T-helper 22 cell (primary cell): ENCODE measurements at places on chromosomes 6 and 20.

- no peak for DNase-seq
Measured at GRCh38 chr6:13536796-13537526, 37.4 kb upstream of the SIRT5 start.

DNA sequence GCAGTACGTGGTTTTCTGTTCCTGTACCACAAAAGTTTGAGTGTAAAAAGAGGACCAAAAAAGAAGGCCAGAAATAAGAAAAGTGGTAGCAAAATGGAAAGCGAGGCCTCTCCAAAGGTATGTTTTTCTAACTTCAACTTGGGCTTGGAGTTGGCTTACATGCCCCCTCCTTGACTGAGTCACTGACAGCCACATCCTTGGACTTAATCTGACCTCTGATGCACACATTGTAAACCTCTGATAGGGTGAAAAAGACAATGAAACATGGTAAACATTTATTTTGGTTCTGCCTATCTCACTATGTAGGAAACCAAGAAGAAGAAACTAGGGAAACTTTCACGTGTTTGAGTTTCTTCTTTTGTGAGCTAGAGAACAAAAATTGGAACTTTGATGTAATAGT, 503.2 kb upstream of the ID4 start:
- DNase-seq, result no peak

- DNase-seq, result no peak
Measured at GRCh38 chr6:110329714-110330436, 28.3 kb downstream of the METTL24 start.

DNA sequence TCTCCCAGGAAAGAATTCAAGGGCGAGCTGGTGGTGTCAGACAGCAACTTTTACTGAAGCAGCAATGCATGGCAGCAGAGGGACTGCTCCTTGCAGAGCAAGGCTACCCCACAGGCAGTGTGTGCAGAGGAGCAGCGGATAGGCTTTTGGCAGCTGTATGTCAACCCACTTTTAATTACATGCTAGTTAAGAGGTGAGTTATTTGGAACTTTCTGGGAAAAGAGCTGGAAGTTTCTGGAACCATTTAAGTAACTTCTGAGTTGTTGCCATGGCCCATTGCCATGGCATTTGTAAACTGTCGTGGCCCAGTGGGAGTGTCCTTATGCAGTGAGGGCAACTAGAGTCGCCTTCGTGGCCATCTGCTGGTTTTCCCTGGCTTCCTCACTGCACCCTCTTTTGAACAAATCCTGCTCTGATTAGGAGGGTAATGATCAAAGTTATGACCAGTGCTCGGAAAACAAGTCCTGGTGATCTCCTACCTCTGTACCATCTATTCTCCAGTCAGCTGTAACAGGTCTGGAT, 34.0 kb downstream of the BPIFB4 start:
- DNase-seq, result no peak

- no peak for DNase-seq
Measured at GRCh38 chr6:96939007-96939805, 14.7 kb downstream of the KLHL32 start.

GRCh38 chr6:37039958-37040357, 34.5 kb downstream of the FGD2 start:
- no peak for DNase-seq

DNA sequence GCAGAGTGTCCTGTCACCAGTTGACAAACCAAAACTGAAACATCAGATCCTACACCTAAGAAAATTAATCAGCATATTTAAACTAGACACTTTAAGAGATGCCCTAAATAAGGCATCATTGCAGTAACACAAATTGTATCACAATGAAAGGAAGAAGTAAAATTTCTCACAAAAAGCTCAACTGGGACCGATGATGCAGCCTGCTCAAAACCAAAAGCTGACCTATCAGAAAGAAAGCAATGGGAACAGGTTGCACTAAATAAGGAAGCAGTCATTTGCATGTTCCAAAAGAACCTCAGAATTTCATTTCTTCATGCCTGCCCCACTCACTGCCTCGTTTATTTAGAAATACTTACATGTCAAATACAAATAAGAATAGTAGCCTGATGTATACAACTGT, 12.1 kb downstream of the HIVEP2 start:
- no peak for DNase-seq

GRCh38 chr20:16145919-16146318, 427.3 kb downstream of the KIF16B start:
- DNase-seq, result no peak

- DNase-seq, result no peak
Measured at GRCh38 chr6:166955121-166955864, 1.1 kb downstream of the RNASET2 start.

- no peak for DNase-seq
Measured at GRCh38 chr6:167565884-167566599, 241.2 kb downstream of the TTLL2 start.

DNA sequence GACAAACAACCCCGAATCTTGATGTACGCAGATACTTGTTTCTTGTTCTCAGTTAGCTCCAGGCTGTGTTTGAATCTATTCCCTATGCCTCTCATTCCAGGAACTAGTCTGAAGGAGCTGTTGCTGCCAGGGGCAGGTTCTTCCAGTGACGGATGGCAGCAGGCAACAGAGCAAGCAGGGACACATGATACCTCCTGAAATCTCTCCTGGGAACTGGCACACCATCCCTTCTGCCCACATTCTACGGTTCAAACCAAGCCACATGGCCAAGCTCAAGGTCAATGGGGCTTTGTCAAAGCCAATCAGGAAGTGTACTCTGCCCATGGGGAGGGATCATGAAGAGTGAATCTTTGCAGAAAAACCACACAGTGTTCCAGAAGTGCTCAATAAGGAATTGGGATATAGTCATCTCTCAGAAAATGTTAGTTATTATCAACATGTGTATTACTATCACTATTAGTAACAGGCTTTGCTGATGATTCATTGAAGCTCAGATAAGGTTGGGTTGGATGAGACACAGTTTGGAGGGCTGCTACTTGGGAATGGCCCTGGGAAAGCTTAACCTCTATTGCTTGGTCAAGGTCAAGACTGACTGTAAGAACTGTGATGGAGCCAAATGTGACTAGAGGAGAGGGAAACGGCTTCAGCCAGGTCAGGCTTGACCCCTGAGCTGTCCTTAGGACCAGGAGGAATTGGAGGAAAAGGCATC, 454.9 kb downstream of the PTPRT start:
- no peak for DNase-seq

DNA sequence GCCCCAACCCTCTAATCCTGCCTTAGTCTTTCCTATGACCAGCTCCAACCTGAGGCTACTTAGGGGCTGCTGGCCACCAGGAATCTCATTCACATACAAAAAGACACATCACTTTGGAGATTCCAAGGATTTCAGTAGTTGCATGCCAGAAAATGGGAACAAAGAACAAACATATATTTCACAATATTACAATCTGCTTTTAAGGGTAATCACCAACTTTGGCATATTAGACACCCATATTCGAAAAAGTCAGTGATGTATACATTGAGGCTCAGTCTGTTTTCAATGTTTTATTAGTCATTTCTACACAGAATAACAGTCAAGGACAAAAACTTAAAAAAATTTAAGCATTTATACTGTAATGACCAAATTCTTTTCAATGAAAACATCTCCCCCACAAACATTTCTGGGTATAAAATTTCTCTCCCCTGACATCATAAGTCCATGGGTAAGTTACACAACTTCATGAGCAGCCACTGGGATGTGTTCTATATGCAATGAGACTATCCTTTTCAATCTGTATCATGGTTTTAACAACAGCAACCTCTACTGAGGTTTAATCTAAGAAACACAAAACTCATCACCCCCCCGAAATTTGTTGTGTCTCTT, 103.5 kb downstream of the MAP7 start:
- no peak for DNase-seq

DNA sequence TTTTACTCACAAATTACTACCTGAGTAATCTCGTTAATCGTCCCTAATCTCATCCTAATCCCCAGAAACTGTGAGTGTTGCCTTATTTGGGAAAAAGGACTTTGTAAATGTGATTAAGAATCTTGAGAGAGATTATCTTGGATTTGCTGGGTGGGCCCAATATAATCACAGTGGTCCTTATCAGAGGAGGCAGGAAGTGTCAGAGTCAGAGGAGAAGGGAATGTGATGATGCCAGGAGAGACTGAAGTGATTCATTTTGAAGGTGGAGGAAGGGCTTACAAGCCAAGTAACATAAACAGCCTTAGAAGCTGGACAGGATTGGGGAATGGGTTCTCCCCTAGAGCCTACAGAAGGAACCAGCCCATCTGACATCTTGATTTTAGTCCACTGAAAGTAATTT, 16.7 kb downstream of the RPP21 start:
- no peak for DNase-seq

- DNase-seq, result no peak
Measured at GRCh38 chr6:140355476-140355875, 981.0 kb upstream of the CITED2 start.

- no peak for DNase-seq
Measured at GRCh38 chr6:117397536-117398227, 28.1 kb downstream of the ROS1 start.

GRCh38 chr6:2232445-2232844, 13.0 kb downstream of the GMDS start:
- DNase-seq, result no peak

- no peak for DNase-seq
Measured at GRCh38 chr6:104325341-104326172, 534.2 kb downstream of the HACE1 start.

DNA sequence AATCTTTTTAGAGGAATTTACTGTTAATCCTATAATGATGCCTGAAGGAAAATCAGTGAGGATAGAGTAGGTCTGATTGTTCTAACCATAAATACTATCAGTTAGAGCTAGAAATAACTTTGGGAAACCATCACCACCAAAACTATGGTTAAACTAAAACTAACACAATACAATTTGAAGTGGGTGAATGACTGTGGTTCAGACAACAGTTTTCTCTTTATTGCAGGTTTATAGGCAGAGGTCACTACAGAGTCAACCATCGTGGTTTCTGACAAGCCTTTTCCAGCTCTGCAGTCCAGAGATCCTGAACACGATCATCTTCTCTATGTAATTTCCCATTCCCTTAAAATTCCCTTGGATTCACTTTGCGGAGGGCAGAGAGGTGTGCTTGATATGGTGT, 134.3 kb downstream of the IBTK start:
- no peak for DNase-seq

GRCh38 chr6:110655821-110656220, 159.4 kb downstream of the CDK19 start:
- DNase-seq, result no peak

GRCh38 chr6:51857134-51857533, 230.3 kb downstream of the PKHD1 start:
- DNase-seq, result no peak

GRCh38 chr20:62815066-62815991, 1.5 kb upstream of the COL9A3 start:
- DNase-seq, result no peak

DNA sequence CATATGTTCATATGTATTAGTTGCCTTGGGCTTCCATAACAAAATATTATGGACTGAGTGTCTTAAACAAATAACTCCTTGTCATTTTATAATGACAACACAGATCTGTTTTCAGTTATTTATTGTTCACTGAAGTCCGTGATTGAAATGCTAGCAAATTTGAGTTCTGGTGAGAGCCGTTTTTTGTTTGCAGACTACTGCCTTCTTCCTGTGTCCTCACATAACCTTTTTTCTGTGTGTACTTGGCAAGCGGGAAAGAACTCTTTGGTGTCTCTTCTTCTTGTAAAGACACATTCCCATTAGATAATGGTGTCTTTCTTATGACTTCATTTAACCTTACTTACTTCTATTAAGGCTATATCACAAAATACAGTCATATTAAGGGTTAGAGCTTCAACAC, 482.9 kb upstream of the EYS start:
- no peak for DNase-seq

- DNase-seq, result no peak
Measured at GRCh38 chr6:157069585-157069984, 253.7 kb downstream of the TMEM242 start.

GRCh38 chr6:104381907-104382306, 477.8 kb downstream of the HACE1 start:
- DNase-seq, result no peak

GRCh38 chr20:53216478-53216855, 244.3 kb downstream of the TSHZ2 start:
- no peak for DNase-seq

GRCh38 chr6:73586416-73586974, 65.7 kb upstream of the EEF1A1 start:
- DNase-seq, result no peak
